ENCODE measurements at places on chromosomes 12 and 14.

DNA sequence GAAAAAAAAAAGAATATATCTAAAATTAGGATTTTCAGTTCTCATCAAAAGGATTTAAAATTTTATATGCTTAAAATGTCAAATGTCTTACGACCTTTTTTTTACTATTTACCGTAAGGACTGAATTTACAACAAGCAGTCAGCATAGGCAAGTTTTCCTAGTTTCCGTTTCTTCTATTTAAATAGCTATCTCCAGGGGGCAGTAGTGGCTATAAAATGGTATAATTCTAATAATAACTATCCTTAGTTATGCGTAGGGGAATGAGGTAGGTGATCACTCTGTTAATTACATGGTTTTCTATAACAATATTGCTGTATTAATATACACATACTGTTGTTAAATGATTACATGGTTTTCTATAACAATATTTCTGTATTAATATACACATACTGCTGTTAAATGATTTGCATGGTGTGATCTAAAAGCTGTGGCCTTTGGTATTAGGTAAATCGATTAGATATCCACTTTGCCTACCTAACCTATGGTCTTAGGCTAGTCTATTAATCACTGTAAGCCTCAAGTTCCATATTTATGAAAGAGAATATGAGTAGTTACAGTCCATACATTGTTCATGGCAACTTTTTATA, 217.7 kb upstream of the PDZRN4 start:
- DNase-seq = no peak

- DNase-seq = no peak
Measured at GRCh38 chr12:57848208-57848607, 1.7 kb upstream of the CTDSP2 start.

DNA sequence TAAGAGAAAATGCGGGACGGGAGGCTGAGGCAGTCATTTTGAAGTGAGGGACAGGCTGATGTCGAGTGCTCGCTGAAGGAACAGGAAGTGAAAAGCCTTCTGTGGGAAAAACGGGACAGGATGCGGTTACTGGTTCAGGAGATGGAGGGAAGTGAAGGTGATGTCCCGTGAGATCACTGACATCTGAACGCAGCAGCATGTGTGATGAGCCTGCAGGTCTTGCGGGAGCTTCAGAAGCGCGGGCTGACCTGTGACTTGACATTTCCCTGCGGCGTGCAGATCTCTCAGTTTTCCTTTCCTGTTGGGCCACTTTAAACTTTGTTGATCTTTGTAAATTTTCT, 77.8 kb downstream of the DDX51 start:
- no peak for DNase-seq

GRCh38 chr12:45425426-45425825, 209.5 kb downstream of the ANO6 start:
- peak; percentile 81 for DNase-seq

GRCh38 chr14:105517096-105517495, 9.3 kb upstream of the TMEM121 start:
- DNase-seq = no peak

GRCh38 chr14:91094772-91095171, 19.1 kb upstream of the DGLUCY start:
- DNase-seq = no peak
